Mucosa of descending colon (tissue), 3 donors: ENCODE measurements at places on chromosomes 2 and 18. TPM values are rescaled to one million over a fixed set of nuclear protein-coding genes. Genes with fewer than 3 reads are reported as not detected.
A peak's percentile ranks its signal among the peaks of the same experiment; 100 is the strongest.

Gene TM4SF20
- total RNA-seq, result 9.1 TPM

Gene TFCP2L1
- total RNA-seq, result 46.9 TPM

Gene TUBB8B
- total RNA-seq, result not detected

Gene HRH4
- 0.29 TPM for total RNA-seq

Gene KCNS3
- 4.9 TPM for total RNA-seq

Gene MSH2
- 12.8 TPM for total RNA-seq

Gene COL4A4
- 0.44 TPM for total RNA-seq

- DNase-seq, result no peak
Measured at GRCh38 chr2:149991576-149991975, 404.0 kb upstream of the MMADHC start.

DNA sequence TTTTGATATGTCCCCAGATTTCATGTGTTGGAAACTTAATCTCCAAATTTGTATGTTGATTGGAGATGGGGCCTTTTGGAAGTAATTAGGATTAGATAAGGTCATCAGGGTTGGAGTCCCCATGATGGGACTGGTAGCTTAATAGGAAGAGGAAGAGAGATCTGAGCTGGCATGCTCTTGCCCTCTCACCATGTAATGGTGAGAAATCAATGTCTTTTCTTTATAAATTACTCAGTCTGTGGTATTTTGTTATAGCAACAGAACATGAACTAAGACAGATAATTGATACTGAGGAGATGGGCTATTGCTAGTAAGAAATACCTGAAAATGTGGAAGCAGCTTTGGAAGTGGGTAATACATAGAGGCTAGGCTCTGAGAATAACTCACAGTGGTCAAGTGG, 48.0 kb downstream of the CDC42EP3 start:
- no peak for DNase-seq

- DNase-seq, result no peak
Measured at GRCh38 chr18:58300867-58301266, 256.8 kb downstream of the NEDD4L start.

DNA sequence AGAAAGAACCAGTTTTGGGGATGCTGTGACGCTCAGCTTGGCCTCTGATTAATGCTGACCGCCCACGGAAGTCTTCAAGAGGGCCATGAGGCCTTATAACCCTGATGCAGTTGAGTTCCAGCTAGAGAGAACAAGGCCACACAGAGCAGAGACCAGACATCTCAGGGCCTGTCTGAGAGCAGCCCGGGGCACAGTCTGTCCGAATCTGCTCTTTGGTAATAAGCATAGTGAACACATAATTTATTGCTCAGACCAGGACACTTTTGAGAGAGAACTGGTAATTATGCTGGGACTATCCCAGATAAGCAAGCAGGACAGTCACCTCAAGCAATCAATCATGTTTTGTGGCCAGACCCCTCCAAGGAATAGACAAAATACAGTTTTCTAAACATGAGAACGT, 68.5 kb downstream of the STPG4 start:
- DNase-seq, result no peak

- DNase-seq, result no peak
Measured at GRCh38 chr2:168079236-168079635, 168.2 kb downstream of the STK39 start.

GRCh38 chr18:574865-575645, 5.1 kb upstream of the CETN1 start:
- DNase-seq, result no peak

DNA sequence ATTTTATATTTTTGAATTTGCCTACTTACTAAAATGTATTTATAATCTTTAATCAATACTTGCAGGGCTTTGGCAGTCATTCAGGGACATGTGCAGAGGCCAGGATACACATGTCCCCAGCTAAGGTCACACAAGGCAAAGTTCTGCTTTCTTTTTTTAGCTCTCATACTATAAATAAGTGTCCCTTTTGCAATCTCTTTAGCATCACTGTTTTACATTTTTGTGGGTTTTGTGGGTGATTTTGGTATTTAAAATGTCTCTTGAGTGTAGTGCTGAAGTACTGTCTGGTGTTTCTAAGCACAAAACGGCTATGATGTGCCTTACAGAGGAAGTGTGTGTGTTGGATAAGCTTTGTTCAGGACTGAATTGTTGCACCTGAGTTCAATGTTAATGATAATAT, 309.0 kb upstream of the GULP1 start:
- no peak for DNase-seq

- no peak for DNase-seq
Measured at GRCh38 chr2:37645362-37645761, 26.1 kb downstream of the CDC42EP3 start.

GRCh38 chr18:9914334-9914583, 443 bp downstream of the VAPA start:
- DNase-seq, result no peak

DNA sequence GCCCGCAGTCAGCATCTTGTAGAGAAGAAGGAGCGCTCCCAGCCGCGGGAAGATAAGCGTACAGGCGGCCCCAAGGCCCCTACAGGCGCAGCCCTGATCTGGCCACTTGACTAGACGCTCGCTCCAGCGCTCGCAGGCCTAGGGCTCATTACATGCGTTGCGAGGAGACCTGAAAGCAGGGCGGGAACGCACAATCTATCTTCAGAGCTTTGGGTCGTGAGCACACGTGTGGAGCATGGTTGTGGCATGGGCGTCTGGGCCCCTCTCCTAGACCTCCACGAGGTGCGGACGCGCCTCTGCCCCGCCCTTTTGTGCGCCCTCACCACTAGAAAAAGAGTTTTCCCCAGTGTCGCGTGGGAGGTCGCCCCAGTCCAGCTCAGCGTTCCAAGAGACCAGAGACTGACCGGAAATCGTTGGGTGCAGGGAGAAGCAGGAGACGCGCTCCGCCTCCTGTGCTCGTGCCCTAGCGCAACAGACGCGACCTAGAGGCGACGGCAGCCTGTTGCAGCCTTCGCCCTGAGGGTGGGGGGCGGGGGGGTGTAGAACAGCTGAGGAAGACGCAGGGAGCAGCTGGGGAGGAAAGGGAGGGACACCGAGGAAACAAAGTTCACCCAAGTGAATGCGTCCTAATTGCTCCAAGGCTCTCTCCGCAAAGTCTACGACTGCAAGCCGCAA, 12.6 kb downstream of the NR4A2 start:
- DNase-seq, result peak; percentile 68
